Bronchus fibroblast of lung (primary cell): ENCODE measurements at places on chromosomes 7 and 10. TPM values are rescaled to one million over a fixed set of nuclear protein-coding genes. Genes with fewer than 3 reads are reported as not detected.

Gene GHRHR
- total RNA-seq: not detected in 2 replicates

Gene CELF2
- total RNA-seq: 1.7 and 2.2 TPM in 2 replicates

Gene BICC1
- 12.0 and 12.1 TPM in 2 replicates for total RNA-seq

Gene CDK5
- total RNA-seq: 18.7 and 23.5 TPM in 2 replicates

Gene MKX
- 1.0 and 1.2 TPM in 2 replicates for total RNA-seq

Gene OR9A2
- total RNA-seq: not detected in 2 replicates

Gene SPDYE16
- not detected in 2 replicates for total RNA-seq

Gene TRIM4
- total RNA-seq: 14.3 and 15.6 TPM in 2 replicates

Gene STEAP1B
- 23.0 and 24.7 TPM in 2 replicates for total RNA-seq

Gene MUC12
- 1.2 and 1.8 TPM in 2 replicates for total RNA-seq

Gene NUTM2D
- total RNA-seq: 1.0 and 1.3 TPM in 2 replicates

Gene GRM8
- total RNA-seq: not detected in 2 replicates

Gene CH25H
- total RNA-seq: 0.30 and 0.34 TPM in 2 replicates

Gene SH2D4B
- total RNA-seq: not detected in 2 replicates

Gene GPR37
- 5.9 and 6.2 TPM in 2 replicates for total RNA-seq

Gene STX1A
- 3.0 and 4.3 TPM in 2 replicates for total RNA-seq

Gene ANLN
- total RNA-seq: 166 and 181 TPM in 2 replicates

Gene C10orf53
- not detected in 2 replicates for total RNA-seq

Gene ELFN1
- 0.59 and 0.67 TPM in 2 replicates for total RNA-seq

Gene PRKCQ
- 0.34 and 0.59 TPM in 2 replicates for total RNA-seq

Gene USP6NL
- total RNA-seq: 8.9 and 9.2 TPM in 2 replicates

Gene TMEM229A
- under 0.01 TPM in 1 of 2 replicates, not detected in the other for total RNA-seq

Gene PTTG1IP2
- not detected in 2 replicates for total RNA-seq

Gene MMRN2
- total RNA-seq: 0.89 and 1.8 TPM in 2 replicates

Gene NYAP1
- 1.8 and 3.9 TPM in 2 replicates for total RNA-seq

Gene NUDT13
- total RNA-seq: 0.84 and 2.1 TPM in 2 replicates

Gene IGF2BP3
- 36.0 and 38.2 TPM in 2 replicates for total RNA-seq

Gene CASP7
- 16.9 and 18.8 TPM in 2 replicates for total RNA-seq

Gene SLC16A9
- total RNA-seq: 1.3 and 2.0 TPM in 2 replicates

Gene EGFR
- 39.8 and 42.0 TPM in 2 replicates for total RNA-seq

Gene CALHM2
- 14.3 and 19.0 TPM in 2 replicates for total RNA-seq

Gene LAMTOR4
- total RNA-seq: 164 and 193 TPM in 2 replicates

Gene OPN4
- total RNA-seq: not detected in 2 replicates

Gene POLL
- 20.1 and 22.0 TPM in 2 replicates for total RNA-seq

Gene ACBD7
- 3.4 and 3.9 TPM in 2 replicates for total RNA-seq

Gene COL26A1
- 1.0 TPM in 1 of 2 replicates, not detected in the other for total RNA-seq

Gene SPDYE1
- total RNA-seq: not detected in 2 replicates

Gene WASL
- 8.0 and 10.8 TPM in 2 replicates for total RNA-seq

Gene GNAI1
- 28.6 and 28.7 TPM in 2 replicates for total RNA-seq

Gene PRLHR
- total RNA-seq: not detected in 2 replicates

Gene CAV1
- 569 and 638 TPM in 2 replicates for total RNA-seq

Gene SUPV3L1
- total RNA-seq: 17.7 and 23.5 TPM in 2 replicates

Gene CPA2
- not detected in 2 replicates for total RNA-seq

Gene ZP3
- total RNA-seq: 0.84 and 2.5 TPM in 2 replicates

Gene AKR1D1
- not detected in 2 replicates for total RNA-seq

Gene LLCFC1
- total RNA-seq: not detected in 2 replicates

Gene EEPD1
- total RNA-seq: 1.7 and 2.1 TPM in 2 replicates

Gene TUBB8
- not detected in 2 replicates for total RNA-seq

Gene CCDC3
- 0.34 and 0.45 TPM in 2 replicates for total RNA-seq

Gene FAM180A
- 8.2 and 11.1 TPM in 2 replicates for total RNA-seq

Gene HOXA5
- 30.6 and 36.8 TPM in 2 replicates for total RNA-seq
